ENCODE measurements at places on chromosomes 11 and 22.

- DNase-seq = no peak
Observed at GRCh38 chr11:58609723-58610122, 12.7 kb upstream of the CNTF start.

GRCh38 chr11:61883327-61883726 lies 8.0 kb downstream of the FADS3 start:
- no peak for DNase-seq

- DNase-seq = no peak
Observed at GRCh38 chr11:65218446-65218845, 36.7 kb downstream of the CAPN1 start.

DNA sequence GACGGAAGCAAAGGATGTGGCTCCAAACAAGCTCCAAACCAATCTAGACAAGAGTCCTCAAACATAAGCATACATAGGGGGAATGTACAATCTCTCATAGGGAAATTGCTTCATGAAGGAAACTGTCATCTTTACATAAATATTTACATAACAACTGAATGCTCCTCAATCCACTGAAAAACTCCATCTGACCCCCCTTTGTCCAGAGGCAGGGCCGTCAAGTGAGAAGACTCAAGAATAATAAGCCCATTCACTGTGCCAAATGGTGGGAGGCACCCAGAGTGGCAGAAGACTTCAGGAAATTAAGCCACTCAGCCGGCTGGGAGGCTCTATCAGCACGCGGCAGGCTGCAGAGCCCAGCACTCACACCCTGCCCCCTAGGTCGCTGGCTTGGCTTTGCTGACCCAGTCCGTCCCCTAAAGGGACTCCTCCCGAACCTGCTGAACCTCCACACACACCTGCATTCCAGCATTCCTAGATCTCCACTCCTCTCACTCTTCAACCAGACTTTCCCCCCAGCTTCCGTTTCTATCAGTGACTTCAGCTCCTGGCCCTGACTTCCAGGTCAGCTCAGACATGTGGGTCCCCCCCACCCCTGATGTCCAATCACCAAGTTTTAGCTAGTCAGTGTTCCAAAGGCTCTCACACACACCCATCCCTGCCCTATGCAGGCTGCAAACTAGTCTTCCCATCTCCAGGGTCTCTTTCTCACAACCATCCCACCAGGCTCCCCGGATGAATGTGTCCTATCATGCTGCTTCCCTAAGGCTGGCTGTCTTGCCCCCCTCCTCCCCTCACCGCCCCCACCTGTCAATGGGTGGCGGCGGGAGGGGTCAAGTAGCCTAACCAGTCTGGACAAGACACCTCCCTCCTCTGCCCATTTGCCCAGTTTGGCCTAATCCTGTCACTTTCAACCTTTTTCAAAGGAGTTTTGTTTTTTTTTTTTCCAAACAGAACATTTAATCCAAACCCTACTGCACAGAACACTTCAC lies 11.3 kb downstream of the VPS37C start:
- no peak for DNase-seq

DNA sequence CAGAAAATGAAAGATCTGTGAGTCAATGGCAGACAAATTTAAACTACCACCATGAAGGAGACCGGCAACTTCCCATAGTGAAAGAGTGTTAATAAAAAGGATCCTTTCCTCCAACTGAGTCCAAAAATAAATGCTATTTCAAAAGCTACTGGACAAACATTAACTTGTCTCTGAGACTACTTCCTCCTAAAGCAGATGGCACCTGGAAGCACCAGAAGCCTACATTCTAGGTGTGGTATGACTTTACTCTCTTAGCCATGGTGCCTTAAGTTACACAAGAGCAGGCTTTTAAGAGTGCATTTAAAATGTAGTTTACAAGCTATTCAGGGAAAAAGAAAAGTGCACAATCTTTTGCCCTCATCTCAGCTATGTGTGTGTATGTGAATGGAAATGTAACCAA lies 2.5 kb downstream of the ARHGAP32 start:
- DNase-seq = no peak

GRCh38 chr22:40898850-40899357 lies 37.0 kb upstream of the DNAJB7 start:
- no peak for DNase-seq

- DNase-seq = no peak
Observed at GRCh38 chr22:41538583-41538982, 5.7 kb downstream of the POLR3H start.

GRCh38 chr22:23908587-23909205 lies 14.5 kb downstream of the MIF start:
- no peak for DNase-seq

GRCh38 chr11:19819148-19819547 lies 106.5 kb downstream of the NAV2 start:
- DNase-seq = no peak

DNA sequence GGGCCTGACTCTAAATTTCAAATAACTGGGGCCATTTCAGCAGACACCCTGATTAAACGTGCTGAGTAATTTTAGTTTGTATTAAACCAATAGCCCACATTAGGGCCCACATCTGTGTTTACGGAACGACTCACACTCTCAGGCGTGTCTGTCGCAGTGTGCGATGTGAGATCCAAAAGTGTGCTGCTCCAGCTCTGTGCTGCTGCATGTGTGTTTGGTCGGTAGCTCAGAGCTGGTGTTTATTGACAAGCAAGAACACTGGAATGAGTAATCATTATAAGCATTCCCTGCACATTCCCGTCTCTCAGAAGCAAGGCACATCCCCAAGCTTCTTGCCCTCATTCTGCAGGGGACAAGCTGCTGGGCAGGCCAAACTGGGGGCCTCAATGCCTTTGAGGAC lies 7.8 kb downstream of the OPCML start:
- DNase-seq = no peak

DNA sequence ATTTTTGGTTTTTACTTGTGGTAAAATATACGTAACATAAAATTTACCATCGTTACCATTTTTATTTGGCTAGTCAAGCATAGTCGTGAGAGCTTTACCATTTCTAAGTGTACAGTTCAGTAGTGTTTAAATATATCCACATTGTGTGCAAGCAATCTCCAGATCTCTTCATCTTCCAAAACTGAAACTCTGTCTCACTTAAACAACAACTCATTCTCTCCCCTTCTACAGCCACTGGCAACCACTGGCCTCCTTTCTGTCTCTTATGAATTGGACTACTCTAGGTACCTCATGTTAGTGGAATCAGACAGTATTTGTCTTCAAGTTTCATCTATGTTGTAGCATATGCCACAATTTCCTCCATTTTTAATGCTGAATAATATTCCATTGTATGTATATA lies 37.4 kb downstream of the SMC1B start:
- DNase-seq = no peak

- DNase-seq = no peak
Observed at GRCh38 chr22:46414704-46415103, 79.2 kb downstream of the TRMU start.

DNA sequence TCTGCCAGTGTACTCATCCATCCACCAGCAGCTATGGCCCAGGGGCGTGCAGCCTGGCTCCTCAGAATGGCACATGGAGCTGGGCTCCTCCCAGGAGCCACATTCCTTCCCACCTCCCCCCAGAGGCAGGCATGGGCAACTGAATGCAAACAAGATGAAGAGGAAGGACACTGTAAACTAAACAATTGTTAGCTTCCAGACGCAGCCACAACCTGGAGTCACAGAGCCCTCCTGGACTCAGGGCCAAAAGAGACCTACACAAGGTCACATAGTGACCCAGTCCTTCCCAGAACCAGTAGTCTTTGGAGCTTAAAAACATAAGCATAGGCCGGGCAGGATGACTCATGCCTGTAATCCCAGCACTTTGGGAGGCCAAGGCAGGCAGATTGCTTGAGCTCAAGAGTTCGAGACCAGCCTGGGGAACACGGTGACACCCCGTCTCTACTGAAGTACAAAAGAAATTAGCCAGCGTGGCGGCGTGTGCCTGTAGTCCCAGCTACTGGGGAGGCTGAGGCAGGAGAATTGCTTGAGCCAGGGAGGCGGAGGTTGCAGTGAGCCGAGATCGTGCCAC lies 30.7 kb upstream of the CLDN5 start:
- no peak for DNase-seq

DNA sequence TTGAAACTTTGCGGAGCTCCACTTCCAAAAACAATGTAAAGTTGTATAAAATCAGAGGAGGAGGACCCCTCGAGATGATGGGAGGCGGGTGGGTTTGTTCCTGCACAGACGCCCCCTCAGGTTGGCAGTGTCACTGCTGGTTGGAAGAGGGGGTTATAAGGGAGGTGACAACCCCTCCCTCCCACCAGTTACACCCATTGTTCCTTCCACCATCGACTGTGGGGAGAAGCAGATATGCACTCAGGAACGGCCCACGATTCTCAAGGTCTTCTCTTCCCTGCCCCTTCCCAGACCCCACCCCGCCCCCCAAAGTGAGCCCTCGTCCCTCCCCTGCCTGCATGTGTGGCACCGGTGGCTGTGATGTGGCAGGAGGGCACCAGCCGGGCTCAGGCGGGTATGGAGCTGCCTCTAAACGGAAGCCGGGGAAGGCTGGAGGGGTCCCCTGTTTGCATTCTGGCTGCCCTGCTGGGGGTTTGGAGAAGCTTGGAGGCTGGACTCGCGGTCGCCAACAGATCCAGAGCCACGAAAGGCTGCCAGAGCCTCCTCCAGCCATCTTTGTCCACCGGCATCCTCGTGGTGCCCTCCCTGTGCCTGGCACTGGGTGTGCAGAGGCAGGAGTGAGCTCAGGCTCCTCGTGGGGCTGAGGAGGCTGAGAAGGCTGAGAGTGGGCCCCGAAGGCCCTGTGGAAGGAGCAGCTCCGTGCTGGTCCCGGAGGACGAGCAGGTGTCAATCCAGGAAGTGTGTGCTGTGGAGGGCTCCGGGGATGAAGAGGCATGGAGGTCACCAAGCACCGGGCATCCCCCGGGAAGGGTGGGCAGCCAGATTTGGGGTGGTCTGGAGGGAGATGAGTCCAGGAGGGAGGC lies 778 bp downstream of the KDELR3 start:
- no peak for DNase-seq

- DNase-seq = no peak
Observed at GRCh38 chr11:32658639-32659406, 75.2 kb downstream of the EIF3M start.
